Left forelimb (tissue), 1 donor: ENCODE measurements at places on chromosomes 1 and 21.

GRCh38 chr1:41314376-41315145, 46.7 kb upstream of the FOXO6 start:
- DNase-seq, result no peak

DNA sequence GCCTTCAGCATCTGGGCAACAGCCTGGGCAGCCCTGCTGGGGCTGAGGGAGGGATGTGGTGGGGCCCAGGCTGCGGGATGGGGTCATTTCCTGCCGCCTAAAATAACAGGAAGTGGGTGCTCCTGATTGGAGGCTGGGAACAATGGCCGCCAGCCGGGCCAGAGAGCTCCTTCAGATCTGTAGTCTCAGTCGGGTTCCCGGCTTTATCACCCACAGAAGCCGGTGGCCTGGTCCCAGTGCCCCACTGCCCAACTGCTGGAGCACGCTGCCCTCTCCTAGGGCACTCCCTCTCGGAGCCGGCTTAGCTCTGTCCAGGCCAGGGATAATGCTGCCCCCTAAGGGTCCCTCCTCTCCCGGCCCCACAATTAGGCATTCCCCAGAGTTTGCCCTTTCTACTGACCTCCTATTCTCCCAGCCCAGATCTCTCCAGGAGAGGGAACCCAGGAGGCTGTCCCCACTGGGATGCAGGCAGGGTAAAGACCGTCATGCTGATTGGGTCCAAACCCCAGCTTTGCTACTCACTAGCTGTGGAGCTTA, 5.1 kb downstream of the MAP7D1 start:
- peak; percentile 75 for DNase-seq

DNA sequence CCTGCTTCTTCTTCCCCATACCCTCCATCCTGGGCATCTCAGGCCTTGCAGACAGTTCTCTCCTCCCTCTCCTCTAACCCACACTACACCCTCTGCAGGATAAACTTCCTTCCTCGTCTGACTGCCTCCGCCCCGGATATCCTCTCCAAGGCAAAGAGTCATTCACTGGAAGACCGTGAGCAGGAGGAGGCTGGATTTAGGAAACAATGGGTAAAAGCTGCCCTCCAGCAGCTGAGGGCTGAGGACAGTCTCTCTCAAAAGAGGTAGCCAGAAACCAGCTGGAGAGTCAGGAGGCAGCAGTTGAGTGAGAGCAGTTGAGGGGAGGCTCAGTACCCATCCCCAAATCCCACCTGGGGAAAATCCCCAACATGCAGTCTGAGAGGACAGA, 1.4 kb downstream of the CSRP1 start:
- DNase-seq, result no peak

GRCh38 chr1:201656311-201657032, 117.5 kb downstream of the NAV1 start:
- DNase-seq, result peak; percentile 81

DNA sequence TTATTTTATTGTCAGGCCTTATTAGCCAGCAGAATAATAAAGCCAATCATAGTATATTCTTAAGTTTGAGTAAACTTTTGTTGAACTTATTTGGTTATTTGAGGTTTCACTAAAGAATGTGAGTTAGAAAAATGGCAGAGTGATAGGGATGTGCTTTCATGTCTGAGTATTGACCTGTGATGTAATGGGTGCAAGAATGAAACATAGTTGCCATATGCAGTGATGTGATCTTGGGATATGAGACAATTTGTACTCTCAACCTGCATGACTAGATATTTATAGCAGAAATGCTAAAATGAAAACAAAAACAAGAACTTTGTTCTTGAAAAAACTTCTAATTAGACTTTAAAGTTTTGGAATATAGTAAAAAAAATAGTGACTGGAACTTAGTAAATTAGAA, 97.9 kb downstream of the DISP1 start:
- no peak for DNase-seq

GRCh38 chr1:16026723-16027484, 5.1 kb downstream of the CLCNKA start:
- no peak for DNase-seq

GRCh38 chr1:165053351-165053750, 303.2 kb downstream of the LMX1A start:
- DNase-seq, result no peak

- no peak for DNase-seq
Measured at GRCh38 chr1:71711456-71711855, 570.9 kb downstream of the NEGR1 start.

DNA sequence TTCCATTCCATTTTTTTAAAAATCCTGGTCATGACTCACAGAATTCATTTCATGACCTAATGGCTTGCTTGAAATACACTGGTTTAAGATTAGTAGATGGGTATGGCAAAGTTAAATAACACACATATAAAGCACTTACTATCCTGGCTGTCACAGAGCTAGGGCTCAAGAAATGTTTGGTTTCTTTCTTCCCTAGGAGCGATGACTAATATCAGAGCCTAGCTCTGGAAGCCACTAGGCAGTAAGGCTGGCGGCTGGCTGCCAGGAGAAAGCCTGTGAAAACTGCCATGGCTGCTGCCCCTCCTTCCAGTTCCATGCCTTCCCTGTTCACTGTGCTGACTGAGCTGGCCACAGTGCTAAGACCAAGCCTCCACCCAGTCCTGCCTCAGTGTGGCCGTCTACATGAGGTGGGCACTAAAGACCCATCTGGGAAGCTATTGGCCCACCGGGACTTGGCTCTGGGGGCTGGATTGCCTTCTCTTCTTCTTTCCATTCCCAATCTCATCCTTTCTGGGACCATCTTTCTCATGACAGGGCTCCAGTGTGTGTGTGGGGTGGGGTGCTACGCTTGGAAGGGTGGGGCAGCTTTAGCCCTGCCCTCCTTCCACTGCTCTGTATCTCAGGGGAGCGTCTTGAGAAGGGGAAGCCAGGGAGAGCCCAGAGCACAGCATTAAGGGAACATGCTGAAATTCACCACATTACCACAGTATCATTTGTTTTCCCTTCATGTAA, 10.8 kb upstream of the ASCL5 start:
- no peak for DNase-seq

- no peak for DNase-seq
Measured at GRCh38 chr1:244314921-244315559, 136.7 kb downstream of the ADSS2 start.

- no peak for DNase-seq
Measured at GRCh38 chr1:174990382-174990999, 9.3 kb upstream of the CACYBP start.

DNA sequence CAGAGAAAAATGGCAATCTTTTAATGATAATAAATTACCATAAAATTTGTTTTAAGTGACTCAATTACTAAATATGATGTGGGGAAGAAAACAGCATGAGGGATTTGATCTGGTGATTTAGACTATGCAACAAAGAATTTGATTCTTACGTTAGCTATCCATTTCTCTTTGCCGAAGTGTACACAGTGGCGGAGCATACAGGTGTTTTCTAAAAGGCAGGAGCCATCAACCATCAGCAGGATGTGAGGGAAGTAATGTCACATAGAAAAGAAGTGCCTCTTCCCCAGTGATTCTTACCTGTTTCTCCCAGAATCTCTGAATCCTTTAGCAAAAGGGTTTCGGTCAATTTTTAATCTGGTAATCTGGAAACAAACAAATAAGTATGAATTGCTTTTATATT, 74.3 kb downstream of the TBX15 start:
- DNase-seq, result no peak

DNA sequence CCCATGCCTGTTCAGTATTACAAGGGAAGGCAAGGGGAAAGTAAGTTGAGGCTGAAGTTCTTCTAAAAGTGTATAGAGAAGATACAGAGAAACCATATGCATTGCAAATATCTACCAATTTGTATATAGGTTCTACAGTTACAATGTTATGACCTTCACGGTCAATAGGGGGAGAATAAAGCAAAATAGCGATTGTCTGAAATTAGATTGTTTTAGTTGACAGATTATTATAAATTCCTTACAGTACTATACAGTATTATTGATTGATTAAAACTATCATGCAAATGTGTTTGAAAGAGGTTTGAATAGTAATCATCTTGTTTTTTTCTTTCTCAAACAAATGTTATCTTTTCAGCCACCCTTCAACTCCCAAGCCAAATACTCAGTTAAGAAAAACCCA, 13.7 kb upstream of the BRINP3 start:
- no peak for DNase-seq

DNA sequence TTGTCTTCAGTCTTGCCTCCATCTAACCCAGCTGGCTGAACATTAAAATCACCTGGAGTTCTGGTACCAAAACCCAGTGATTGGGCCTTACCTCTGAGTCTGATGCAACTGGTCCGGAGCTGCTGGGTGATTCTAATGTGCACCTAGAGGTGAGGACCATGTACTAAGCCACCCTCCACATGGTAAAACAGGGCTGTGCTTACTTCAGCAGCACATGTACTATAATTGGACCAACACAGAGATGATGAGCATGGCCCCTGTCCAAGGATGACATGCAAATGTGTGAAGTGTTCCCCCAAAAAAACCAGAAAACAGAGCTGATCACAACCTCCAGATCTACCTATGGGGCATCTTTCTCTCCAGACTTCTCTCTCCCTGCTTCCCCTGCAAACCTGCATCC, 37.0 kb downstream of the ELK4 start:
- DNase-seq, result no peak

DNA sequence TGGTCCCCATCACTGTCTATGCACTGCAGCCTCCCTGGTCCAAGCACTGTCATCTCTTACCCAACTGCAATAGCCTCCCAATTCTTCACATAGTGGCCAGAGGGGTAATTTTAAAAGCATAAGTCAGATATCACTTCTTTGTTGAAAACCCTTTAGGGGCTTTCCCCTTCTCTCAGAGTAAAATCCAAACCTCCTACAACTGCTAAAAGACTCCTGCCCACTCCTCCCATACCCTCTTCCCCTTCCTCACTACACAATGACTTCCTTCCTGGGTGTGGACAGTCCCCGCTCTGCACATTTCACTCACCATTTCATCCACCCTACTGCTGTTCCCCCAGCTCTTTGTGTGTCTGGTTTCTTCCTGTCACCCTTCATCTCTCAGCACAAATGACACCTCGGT, 8.3 kb downstream of the MCOLN2 start:
- no peak for DNase-seq

DNA sequence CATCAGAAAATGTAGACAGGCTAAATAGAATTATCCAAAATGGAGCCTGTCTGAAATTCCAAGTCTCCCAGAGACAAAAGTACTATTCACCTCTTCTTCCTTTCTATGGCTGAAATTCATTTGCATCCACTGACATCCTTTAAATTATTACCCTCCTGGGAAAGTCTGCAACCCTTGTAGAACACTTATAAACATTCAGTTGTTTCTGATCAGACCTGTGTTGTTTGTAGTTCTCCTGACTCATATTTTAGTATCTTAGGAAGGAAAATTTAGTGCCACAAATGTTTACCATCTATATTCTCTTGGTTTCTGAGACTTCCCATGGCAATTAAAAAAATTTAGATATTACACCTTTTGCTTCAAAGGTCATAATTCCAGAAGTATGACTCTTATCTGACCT, 69.6 kb upstream of the C1orf105 start:
- no peak for DNase-seq

- DNase-seq, result peak; percentile 80
Measured at GRCh38 chr21:15063814-15064575, 805 bp downstream of the NRIP1 start.

- DNase-seq, result no peak
Measured at GRCh38 chr1:156281693-156282478, 739 bp downstream of the SMG5 start.

GRCh38 chr1:41518471-41518870, 34.0 kb upstream of the EDN2 start:
- DNase-seq, result no peak

DNA sequence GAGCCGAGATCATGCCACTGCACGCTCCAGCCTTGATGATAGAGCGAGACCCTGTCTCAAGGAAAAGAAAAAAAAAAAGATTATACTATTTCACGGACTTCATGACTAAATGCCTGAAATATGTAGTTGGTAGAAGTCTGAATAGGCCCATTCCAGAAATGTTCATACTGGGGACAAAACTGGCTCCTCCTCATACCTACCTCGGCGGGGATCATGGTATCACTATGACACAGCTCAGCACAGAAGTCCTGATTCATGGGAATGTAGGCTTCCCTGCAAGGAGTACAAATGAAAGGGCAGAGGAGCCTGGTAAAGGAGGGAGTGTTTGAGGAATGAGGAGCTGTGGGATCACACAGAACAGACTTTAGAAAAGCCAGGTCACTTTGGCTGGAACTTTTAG, 5.0 kb downstream of the SPATA46 start:
- DNase-seq, result no peak

DNA sequence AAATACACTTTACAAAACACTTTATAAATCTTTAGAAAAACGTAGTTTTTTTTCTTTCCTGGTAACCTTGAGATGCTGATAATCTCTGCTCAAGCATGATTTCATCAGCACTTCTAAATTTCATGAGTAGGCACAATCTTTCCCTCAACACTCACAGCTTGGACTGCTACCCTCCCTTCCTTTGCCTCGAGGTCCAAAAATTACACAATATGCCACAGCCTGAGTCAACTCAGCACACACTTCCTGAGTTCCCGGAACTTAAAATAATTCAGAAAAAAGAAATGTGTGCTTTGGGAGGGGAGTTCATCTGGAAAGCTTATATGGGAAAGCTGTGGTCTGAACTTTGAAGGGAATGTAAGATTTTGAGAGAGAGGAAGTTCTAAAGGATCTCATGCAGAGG, 5.9 kb downstream of the CLCA2 start:
- no peak for DNase-seq

- no peak for DNase-seq
Measured at GRCh38 chr1:19255288-19255687, 3.7 kb downstream of the MRTO4 start.

- DNase-seq, result no peak
Measured at GRCh38 chr1:56113679-56114078, 465.7 kb downstream of the PLPP3 start.

GRCh38 chr1:181040284-181040865, 6.6 kb downstream of the MR1 start:
- no peak for DNase-seq

- no peak for DNase-seq
Measured at GRCh38 chr1:29197590-29197924, 15.9 kb upstream of the SRSF4 start.

DNA sequence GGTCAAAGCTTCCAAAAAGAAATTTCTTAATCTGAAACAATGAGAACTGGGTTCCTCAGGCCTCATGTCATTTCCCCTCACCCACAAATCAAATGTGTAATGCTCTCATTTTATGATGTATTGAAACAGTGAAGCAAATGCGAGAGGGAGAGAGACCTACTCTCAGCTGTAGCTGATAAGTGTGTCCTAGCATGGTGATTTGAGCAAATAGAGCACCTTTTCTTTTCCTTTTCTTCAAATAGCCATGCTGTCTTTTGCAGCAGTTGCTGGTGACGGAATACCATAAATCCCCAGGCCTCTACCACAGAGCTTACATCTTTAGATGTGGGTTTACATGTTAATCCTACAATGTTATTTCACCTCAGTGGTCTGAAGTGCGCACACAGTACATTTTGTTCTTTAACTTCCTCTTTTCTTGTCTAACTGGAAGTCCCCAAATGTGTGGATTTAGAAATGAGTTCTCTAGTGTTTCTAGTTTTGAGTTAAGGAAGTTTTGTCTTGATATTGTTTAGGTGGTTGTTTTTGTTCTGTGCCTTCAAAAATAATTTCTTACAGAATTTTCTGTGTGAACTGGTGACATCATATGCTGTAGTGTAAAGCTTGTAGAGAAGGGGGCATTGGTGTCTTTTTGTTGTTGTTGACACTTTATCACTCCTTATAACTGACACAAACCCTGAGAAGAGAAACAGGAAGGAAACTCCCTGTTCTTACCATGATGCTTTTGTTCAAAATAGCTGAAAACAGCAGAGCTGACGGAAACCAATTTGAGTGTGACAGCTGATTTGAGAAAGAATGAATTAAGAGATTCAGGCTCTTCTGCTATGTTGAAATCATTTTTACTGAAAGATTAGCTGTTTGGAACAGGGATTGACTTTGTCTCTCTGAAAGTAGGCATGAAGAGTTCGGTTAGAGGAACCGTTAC, 12.2 kb downstream of the SMAP2 start:
- DNase-seq, result no peak
